Inflammatory macrophage treated with lipopolysaccharide for 1 hour (primary cell): ENCODE measurements at places on chromosomes 7 and 10.
A peak's percentile ranks its signal among the peaks of the same experiment; 100 is the strongest.

DNA sequence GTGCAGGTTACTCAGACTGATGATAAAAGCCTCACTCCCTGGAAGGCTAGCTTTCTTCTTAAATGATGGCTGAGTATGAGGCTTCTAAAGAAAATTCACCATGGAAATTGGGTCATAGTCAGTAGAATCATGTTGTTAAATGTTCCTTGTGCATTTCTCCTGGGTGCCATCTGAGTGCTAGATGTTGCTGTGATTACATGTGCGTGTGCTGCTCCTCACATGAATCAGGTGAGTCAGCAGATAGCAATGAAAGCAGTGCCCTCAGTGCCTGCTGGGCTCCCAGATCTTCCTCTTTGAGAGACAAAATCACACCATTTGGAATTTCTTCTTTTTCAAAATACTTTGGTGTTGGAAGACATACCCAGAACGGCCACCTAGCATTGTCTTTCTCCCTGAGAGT, 331.7 kb downstream of the XPNPEP1 start:
- no peak for DNase-seq

- no peak for DNase-seq
These were observed 66.4 kb downstream of the MTURN start for GRCh38 chr7:30201161-30201666.

DNA sequence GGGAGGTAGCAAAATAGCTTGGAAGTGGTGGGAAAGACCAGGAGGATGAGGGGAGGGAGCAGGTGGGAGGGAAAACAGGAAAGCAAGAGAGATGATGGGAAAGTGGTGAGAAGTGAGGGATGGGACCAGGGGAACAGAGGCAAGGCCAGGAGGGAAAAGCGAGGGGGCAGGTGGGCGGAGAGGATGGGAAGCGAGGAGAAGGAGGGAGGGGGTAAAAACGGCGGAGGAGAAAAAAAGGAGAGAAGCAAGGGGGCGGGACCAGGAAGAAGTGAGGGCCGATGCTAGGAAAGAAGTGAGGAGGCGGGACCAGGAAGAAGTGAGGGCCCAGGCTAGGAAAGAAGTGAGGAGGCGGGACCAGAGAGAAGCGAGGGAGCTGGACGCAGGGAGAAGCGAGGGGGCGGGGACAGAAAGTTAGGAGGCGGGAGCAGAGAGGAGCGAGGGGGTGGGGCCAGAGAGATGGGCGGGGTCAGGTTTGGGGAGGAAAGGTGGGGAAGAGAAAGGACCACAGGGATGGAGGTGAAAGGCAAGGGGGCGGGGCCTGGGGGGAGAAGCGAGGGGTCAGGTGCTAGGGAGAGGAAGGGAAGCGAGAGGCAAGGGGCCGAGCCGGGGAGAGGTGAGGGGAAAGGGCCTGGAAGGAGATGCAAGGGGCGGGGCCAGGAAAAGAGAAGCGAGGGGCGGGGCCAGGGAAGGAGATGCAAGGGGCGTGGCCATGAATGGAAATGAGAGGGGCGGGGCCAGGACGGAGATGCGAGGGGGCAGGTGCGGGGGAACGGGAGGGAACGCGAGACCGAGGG, 984 bp downstream of the SMURF1 start:
- peak; percentile 92 for DNase-seq

GRCh38 chr10:63197344-63198092, 64.4 kb downstream of the NRBF2 start:
- no peak for DNase-seq

- no peak for DNase-seq
These were observed 75.9 kb upstream of the SLF2 start for GRCh38 chr10:100836891-100837290.

DNA sequence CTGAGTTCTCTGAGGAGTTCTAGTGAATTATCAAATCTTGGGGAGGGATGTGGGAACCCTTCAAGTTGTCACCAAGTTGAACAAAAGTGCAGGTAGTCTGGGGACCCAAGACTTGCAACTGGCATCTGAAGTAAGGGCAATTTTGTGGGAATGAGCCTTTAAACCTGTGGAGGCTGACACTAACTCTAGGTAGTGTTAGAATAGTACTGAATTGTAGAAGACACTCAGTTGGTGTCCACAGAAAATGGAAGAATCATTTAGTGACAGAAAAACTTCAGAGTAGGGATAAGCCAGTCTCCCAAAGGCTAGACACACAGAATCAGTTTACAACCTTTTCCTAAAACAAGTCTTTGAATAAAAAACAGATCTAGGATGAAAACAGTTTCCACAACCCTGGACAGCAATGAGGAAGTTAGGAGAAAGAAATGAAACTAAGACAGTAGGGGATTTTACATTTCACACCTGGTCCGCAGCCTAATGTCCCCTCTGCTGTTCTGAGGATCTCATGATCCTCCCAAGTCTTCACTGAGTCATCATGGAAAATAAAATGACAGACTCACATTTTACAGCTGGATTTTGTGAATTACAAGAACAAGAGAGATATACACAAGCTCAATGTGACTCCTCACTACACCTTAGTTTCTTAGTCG, 23.0 kb upstream of the ING3 start:
- no peak for DNase-seq

- DNase-seq = no peak
These were observed 1.2 kb downstream of the ING3 start for GRCh38 chr7:120951826-120952225.

GRCh38 chr10:110244550-110244949, 37.1 kb downstream of the MXI1 start:
- no peak for DNase-seq

- no peak for DNase-seq
These were observed 8.8 kb upstream of the CRPPA start for GRCh38 chr7:16430133-16430532.

DNA sequence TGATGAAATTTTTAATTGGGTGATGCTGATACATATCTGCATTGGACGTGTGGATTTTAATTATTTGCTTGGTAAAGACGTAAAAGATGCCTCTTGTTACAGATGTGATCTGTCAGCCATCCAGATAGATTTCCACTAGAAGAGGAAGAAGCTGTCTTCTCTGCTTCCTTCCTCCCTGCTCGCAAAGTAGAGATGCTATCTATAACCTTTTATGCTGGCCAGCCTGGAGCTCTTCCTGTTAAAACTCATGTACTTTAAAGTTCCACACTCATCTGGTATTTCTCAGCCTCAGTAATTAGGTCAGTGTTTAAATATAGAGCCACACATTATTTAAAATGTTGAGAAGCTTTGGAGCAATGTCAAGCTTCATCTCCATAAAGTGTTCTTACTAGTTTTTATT, 51.2 kb upstream of the TMEM229A start:
- no peak for DNase-seq

- no peak for DNase-seq
These were observed 7.7 kb downstream of the GUSB start for GRCh38 chr7:65974191-65974801.

GRCh38 chr10:78748235-78748533, 320.6 kb upstream of the ZMIZ1 start:
- no peak for DNase-seq
